Osteoblast (primary cell): ENCODE measurements at places on chromosomes 2 and 18. TPM values are rescaled to one million over a fixed set of nuclear protein-coding genes. Genes with fewer than 3 reads are reported as not detected.

The SLC16A14 gene
- under 0.01 and 0.29 TPM in 2 replicates for total RNA-seq

The UGT1A8 gene
- not detected in 2 replicates for total RNA-seq

The CIB4 gene
- not detected in 2 replicates for total RNA-seq

The AOX1 gene
- 76.4 and 87.8 TPM in 2 replicates for total RNA-seq

The PJVK gene
- 2.1 and 2.5 TPM in 2 replicates for total RNA-seq
